Activated naive CD4-positive, alpha-beta T cell treated with anti-CD3 and anti-CD28 coated beads, Interleukin-2, amount 50 U/mL, for 16 hours (primary cell): ENCODE measurements at places on chromosomes 12 and 14.
A peak's percentile ranks its signal among the peaks of the same experiment; 100 is the strongest.

DNA sequence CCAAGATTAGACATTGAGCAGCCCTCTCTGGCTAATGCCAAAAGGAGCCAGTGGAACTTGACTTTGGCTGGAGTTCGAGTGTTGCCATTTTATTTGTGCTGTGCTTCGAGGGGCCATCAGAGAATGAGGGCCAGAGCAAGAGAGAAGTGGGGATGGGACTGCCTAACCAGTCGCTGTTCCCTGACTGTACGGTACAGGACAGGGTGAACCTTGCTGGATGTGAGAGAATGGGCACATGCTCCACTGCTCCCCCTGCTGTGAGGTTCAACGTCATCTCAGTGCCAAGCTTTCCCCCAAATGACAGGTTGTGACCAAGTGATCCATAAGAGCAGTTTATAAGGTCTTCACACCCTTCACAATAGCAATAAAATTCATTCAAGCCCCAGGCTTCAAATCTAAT, 55.1 kb upstream of the BCL11B start:
- DNase-seq, result no peak

GRCh38 chr12:122834104-122834920, 945 bp upstream of the HIP1R start:
- DNase-seq, result no peak

GRCh38 chr14:52090936-52091335, 22.1 kb upstream of the NID2 start:
- DNase-seq, result no peak

DNA sequence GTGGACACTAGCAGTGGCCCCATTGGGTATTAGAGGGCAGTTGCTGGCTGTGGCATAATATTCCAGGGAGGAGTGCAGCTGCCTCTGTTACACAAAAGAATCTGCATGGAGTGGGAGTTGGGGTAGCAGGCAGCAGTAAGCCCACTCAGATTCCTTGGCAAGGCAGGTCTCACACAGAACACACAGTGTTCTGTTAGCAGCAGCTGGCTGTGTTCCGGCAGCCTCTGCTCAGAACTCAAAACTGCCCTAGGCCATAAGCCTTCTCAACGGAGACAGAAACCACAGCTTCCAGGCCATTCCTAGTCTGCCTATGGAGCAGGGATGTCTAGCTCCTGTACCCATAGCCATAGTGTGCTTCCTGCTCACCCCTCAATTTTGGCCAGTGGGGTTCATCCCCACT, 1085.4 kb downstream of the SLC6A15 start:
- no peak for DNase-seq

DNA sequence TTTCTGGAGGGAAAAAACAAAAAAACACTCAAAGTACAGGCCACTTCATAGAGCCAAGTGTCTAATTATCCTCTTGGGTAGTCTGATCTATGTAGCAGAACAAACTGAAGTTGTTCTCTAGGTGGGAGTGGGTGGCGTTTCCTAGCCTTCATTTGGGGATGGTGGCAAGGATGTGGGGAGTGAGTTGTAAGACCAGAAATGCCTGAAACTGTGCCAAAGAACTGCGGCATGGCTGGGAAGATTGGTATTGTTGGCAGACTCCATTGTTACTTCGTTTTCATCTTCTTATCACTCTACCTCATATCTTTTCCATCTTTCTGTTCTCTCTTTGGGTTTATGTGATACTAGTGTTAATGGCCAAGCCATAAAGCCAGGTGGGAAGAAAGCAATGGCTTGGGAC, 177.3 kb upstream of the DDHD1 start:
- DNase-seq, result no peak

GRCh38 chr12:99390707-99391106, 256.8 kb upstream of the GARIN6 start:
- DNase-seq, result no peak

DNA sequence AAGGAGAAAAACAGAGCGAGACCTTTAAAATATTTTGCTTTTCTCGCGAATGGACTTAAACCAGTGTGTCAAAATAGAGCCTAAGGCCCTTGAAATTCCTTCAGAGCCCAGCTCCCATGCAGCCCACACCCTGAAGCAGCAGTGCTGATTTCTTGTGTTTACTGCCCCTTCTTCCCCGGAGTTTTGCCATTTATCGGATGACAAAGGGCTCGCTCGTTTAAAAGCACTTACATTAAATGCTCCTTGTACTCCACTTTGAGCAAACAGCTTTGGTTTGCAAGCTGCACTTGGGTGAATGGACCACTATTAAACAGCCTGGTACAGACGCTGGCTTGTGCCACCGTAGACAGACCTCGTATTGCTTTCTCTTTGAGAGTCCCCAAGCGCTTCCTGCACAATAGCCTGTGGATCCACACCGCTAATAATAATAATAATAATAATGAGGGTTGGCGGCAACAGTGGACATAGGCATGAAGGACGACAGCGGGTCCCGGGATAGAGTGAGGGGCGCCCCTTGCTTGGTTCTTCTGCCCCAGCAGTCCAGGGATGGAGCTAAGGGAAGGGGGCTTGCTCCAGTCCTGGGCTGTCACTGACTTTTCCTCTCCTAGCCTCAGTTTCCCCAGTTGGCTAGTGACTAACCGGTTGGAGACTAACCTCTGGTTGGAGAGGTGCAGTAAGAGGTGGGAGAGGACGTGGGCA, 6.6 kb downstream of the DLK1 start:
- DNase-seq, result no peak

DNA sequence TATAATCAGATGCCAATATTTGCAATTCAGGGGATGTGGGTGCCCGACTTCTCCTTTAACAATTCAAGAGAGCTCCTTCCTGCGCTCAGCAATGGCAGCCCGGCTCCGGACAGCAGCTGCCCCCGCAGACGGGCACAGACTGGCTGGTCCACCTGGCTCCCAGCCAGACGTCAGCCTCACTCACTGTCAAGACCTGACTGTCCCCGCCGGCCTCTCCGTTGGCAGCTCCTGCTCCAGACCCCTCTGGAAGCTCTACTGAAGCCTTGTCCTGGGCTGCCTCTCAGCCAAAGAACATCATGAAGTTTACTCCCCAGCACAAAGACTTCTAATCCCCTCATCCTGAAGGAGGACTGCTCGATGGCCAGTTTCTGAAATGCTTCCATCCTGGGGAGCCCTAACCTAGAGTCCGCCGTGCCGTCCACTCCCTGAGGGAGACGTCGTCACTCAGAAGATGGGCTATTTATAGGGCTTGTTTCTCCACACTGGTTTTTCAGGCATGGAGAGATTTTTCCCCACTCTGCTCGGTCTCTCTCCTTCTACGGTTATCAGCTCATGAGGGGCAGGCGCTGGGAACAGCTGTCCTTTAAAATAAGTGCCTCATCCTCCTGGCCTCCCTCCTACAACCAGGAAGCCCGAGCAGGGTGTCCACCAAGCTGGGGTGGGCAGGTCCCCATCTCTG, 126.2 kb downstream of the RFLNA start:
- DNase-seq, result no peak

DNA sequence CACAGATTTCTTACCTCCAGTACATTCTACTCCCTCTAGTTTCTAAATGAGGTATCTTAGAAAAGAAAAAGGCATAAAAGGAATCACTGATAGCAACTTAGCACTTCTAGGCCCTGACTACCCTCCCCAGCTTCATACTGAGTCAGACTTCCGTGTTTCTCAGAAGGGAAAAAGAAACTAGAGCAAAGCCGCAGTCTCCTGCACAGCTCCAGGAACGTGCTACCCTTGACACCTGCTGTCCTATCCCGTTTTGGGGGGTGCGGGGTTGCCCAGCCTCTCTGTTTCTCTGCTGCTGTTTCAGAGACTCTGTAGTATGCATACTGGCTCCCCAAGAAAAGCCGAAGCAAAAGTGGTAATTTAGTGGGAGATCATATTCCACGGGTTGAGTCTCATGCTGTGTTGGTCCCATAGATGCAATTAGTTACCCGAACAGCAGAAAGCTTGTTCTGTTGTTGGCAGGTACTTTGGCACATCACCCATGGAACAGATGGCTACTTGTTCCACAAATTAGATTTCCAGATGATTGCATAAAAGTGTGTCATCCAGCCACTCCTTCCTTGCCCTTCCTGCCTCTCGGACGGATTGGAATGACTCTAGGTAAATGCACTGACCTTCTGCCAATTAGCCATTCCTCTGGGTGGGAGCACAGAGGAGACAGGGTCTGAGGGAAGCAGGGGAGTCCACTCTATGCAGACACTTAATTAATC, 438.1 kb downstream of the FUT8 start:
- DNase-seq, result peak; percentile 65

DNA sequence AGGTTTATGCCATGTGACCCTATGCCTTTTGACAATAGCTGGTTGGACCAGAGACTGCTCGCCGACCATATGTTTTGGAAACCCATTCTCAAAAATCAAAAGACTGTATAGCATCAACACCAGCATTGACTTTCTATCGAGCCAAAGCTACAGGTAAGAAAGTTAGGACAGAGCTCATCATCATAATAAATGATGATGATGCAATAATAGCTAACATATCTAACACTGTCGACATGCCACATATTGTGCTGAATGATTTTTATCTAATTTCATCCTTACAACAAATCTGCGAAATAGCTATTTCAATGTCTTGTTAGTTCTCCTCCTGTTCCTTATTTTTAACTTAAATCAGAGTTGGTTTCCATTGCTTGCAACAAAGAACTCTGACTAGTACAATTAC, 102.9 kb downstream of the EGLN3 start:
- no peak for DNase-seq

DNA sequence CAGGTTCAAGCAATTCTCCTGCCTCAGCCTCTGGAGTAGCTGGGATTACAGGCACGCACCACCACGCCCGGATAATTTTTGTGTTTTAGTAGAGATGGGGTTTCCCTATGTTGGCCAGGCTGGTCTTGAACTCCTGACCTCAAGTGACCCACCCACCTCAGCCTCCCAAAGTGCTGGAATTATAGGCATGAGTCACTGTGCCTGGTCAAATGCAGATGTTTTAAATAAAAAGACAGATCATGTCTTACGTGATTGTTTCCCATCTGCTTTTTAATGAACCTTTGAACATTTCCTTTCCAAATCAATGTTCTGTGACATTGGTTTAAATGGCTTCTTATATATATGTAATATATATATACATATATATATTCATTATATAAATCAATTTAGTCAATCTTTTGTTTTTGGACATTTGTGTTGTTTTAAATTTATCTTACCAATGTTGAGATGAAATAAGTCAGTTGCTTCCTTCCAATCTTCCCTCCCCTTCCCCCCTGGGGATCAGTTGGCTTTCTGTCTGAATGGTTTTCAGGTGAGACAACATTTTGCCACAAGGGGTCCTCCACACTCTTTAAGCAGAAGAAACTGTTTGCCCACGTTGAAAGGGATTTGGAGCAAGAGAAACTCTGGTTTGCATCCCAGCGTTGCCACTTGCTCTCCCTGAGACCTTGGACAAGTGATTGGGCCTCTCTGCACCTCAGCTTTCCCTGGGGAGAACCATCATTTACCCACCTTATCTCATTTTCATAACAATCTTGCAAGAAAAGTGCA, 47.6 kb upstream of the RBM19 start:
- DNase-seq, result no peak

DNA sequence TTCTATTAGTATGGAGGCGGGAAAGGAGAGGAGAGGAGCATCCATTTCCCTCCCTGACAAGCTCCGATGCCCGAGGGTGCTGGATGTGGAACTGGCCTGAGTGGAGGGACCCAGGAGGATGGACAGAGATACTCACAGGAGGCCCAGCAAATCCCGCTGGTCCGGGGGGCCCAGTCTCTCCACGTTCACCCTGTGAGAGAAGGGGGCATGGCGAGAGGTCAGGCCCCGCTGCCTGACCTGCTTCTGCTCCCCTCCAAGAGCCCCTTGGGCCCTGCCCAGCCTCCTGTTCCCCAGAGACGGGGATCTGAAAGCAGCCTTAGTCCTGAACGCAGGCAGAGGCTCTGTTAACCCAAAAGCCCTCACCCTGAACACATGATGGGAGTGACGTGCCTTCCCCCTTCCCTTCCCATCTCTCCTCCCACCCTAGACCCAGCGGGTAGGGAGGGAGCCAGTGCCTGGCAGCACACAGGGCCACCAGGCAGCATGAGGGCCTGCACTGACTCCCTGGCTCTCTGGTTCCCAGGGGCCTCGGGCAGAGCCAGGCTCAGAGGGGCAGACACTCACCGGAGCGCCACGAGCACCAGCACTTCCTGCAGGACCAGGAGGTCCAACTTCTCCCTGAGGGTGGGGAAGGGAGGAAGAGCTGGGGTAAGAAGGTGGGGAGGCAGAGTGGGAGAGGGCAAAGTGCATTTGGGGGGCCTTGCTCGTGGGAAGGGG, 17.5 kb downstream of the TMEM106C start:
- no peak for DNase-seq

GRCh38 chr12:119547001-119547400, 46.6 kb upstream of the TMEM233 start:
- no peak for DNase-seq

- no peak for DNase-seq
These were observed 123.3 kb downstream of the DAAM1 start for GRCh38 chr14:59311723-59312122.

DNA sequence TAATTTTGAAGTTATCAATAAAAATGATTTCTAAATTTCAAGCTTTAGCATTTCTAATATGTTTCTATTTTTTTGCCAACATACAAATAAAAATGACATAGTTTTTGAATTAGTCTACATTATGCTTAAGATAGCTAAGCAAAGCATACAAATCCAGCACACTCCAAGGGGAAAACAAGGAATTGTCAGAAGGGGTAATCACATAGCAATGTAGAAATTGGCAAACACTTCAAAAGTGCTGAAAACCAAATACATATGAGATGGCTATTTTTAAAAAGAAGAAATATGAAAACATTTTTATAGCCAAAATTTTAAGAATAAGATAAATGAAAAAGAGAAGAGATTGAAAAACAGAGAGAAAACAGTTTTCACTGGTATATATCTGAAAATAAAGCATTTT, 308.0 kb downstream of the SLC6A15 start:
- no peak for DNase-seq

- DNase-seq, result no peak
These were observed 70.3 kb downstream of the GALNT4 start for GRCh38 chr12:89454080-89454848.

DNA sequence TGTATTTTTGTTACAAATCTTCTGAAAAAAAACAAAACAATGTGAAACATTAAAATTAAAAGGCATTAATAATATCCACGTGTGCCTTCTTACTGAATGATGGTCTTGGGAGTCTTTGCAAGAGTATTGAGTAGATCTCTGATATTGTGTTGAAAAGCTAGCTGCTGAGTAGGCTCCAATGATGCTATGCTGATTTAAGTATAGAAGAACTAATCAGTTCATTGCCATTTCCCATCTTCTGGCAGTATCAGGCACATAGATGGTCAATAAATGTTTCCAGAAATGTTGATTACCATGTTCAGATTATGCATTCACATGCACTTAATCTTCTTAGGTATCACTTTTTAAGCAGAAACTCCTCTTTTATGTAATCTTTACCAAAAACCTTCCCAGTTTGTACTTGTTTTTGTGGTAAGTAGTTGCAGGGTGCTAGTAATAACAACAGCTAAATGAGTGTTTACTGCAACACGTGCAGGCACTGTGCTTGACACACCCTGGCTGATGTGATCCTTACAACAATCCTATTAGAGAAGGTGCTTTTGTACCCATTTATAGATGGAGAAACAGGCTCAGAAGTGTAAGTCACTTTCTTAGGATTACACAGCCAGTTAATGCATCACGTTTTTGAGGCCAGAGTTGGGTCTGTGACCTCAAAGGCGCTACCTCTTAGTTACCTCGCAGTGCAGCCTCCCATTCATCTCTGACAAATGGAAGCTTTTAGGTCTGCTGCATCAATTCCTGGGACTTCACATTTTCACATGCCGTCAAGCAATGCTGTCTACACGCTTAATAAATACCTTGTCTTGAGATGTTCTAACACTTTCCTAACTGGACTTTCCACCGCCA, 46.9 kb downstream of the EID3 start:
- DNase-seq, result no peak

GRCh38 chr12:57460468-57460784, 841 bp downstream of the GLI1 start:
- no peak for DNase-seq
